ENCODE measurements at places on chromosomes 12 and 14.

GRCh38 chr12:103043531-103044486, 86.3 kb downstream of the ASCL1 start:
- no peak for DNase-seq

DNA sequence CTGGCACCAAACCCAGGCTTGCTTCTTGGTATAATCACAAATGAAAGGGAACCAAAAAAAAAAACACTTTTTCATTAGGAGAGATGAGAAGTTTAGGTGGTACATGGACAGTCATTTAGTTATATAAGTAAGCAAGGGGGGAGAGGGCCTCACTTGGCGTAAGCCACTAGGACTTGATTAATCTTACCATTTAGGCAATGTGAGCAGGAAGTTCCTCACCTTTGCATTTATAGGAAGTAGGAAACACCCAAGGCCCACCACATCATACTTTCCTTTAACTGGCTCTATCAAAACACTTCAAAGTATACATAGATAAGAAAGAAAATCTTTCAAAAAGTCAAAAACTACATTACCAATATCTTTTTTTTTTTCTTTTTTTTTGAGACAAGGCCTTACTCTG, 6.7 kb upstream of the RPS6KA5 start:
- DNase-seq = no peak

- no peak for DNase-seq
These were observed 428 bp downstream of the RNF41 start for GRCh38 chr12:56221232-56221756.

DNA sequence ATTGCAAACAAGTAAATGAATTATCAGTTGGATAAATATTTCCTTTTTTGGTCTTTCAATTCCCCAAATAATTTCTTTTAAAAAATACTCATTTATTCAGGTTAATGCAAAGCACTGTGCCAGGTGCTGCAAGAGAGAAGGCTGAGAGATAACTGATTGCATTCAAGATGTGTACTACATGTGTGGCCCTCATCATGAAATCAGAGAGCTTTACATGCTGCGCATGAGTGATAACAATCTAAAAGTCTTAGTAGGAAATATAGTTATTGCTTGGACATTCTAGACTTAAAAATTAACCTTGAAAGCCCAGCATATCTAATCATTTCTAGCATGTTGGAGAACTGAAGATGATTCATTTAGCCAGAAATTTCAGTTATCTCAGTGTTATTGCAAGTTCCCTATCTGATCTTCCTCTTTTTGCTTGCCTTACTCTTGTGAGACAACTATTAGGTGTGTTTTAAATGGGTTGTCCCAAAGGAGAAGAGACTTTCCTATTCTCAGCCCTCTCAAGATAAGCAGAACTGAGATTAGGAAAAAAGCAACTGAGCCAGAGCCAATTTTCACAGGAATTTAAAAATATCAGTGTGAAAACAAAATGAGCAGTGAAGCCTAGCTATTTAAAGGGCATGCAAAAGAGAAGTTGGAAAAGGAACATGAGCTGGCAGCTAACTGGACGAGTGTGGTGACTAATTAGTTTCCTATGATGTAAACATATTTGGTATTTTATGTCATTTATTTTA, 60.9 kb downstream of the PLEKHA5 start:
- DNase-seq = no peak

DNA sequence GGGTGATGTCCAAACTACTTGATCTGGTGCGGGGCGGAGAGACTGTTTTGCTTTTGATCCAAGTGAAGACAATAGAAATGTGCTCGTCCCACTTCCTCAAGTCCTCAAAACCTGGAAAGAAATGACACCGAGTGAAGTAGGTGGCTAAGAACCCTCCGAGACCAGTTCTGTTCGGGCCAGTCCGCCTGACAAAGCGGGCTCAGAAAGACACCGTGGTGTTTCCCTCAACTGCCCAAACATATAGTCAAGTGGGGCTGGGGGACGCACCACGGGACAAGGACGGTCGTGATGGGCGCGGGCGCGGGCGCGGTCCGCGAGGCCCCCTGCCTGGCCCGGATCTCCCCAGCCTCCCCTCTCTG, 1.6 kb downstream of the PHLDA1 start:
- DNase-seq = no peak

DNA sequence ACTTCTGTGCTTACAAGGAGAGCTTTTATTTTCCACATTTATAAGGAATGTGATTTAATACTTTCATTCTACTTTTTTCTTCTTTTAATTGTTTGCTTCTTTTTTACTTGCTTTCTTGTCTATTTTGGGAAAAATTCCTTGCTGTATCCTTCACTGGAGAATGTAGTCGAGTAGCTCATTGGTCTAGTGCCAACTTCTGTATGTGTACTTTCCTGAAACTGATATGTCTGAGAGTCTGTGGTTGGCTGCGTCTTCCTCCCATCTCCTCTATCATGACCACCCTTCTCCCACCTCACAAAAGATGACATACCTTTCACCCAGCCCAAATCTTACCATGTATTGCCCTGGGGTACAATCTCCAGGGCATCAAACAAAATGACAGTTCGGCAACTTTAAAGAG, 51.8 kb downstream of the MSRB3 start:
- no peak for DNase-seq

DNA sequence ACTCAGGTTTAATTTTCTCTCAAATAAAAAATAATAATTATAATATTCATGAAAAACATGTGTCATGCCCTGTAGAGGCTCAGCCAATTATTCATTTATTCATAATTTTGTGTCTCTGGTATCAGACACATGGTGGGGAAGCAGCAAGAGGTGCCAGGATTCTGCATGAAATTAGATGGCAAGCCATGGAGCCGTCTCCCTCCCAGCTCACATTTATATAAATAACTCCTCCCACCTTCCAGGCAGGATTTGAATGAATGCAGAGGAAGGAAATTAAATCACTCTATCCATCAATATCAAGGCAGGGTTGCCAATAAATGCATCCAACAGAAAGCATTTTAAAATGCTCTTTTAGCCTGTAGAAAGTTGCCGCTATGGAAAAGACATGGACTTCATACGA, 98.1 kb downstream of the PTPRR start:
- DNase-seq = no peak

- no peak for DNase-seq
These were observed 38.0 kb upstream of the RAP1B start for GRCh38 chr12:68572661-68573060.

DNA sequence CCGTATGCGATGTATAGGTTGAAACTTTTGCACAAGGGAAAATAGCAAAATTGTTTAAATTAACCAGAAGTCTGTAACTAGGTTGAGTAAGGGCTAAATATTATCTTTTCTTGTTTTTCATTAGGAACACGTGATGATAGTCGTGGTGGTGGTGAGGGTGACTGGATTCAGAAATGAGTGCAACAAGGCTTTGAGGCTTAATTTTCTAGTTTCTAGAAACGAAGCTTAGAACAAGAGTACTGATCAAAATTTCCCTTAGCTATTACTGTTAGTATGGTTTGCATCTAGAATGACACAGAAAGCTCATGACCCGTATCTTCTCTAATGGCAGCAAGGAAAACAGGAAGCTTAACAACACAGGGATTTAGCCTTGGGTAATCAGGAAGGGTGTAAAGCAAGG, 7.0 kb downstream of the SLIRP start:
- no peak for DNase-seq
